ENCODE measurements at places on chromosomes 1 and 21.

DNA sequence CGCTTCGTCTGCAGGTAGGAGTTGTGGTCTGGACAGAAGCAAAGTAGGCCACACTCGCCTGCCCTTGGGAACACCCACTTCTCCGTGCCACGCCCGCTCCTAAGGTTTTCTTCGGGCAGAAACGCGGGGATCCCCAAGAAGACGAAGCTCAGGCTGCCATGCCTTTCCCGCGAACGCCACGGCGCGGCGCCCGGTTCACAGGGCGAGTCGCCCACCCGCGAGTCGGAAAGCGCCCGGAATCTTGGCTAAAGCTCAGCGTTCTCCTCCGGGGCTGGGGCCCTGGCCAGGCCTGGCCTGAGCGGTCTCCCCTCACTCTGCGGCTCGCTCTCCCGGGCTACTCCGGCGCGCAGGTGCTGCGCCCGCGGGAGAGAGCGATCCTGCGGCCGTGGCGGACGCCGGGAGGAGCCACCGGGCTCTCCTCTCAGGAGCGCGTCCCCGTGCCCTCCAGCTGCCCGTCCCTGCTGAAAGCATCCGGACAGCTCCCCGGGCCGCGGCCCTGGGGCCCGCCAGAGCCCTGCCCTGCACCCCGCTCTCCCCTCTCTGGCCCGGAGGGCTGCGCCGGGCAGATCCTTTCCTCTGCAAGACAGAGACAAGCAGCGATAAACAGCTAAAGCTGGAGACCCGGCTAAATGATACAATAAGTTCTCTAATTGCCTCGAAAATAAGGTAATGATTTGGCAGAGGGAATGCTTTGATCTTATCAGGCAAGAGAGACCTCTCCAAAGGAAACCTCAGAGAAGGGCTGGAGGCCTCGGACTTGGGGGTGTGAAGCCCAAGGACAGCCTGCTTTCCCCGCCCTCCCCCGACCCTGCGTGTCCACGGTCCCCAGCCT is 6.7 kb upstream of the WNT2B start:
- DNase-seq: no peak

GRCh38 chr1:1162597-1163537 is 10.8 kb upstream of the TTLL10 start:
- DNase-seq: no peak

GRCh38 chr21:33752260-33752659 is 110.0 kb downstream of the ITSN1 start:
- DNase-seq: no peak

DNA sequence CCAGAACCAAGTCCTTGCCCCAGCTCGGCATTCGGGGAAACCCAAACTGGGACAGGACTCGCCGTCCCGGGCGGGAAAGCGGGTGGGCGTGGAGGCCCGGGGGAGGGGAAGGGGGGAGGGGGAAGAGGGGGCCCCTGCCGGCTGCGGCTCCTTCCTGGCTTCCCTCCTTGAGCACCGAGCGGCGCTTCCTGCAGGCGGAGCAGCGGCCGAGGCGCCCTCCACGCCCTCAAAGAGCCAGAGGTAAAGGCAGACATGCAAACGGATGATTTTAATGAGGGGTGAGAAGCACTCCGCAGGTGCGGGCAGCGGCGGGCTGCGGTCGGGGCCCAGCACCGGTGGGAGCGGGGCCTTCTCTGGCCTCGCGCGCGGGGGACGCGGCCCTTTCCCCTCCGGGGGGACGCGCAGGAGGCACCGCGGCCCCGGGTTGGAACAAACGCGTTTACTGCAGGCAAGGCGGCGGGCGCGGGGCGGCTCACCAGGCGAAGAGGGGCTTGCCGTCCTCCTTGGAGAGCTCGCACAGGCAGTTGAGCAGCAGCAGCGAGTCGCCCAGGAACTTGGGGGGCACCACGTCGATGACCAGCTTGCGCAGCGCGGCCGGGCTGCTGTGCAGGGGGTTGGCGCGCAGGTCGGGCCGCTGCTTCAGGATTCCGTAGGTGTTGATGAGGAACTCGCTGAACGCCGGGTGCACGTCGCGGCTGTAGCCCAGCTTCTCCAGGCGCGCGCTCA is 5.7 kb upstream of the FTCD start:
- DNase-seq: no peak

DNA sequence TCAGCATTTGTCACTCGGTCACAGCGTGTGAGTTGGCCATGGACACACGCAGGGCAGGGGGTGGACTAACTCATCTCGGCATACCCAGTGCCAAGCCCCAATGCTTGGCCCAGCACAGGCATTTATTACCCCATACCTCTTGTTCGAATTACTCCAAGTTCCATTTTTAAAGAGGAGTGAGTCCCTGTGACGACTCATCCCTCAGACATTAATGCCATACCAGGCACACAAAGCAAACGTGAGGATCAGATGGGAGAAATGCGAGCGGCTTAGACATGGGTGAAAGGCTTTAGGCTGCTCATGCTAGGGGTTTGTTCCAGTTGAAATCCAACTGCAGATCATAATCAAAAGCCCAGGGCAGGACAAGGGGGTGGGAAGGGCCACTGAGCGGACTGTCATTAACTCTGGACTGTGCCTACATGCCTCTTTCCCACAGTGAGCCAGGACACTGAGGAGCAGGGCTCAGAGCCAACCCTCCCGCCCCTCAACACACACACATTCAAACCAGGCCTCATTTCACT is 118.5 kb upstream of the NGF start:
- no peak for DNase-seq

GRCh38 chr21:27429710-27430341 is 462.9 kb upstream of the ADAMTS5 start:
- no peak for DNase-seq

All from T-helper 1 cell (primary cell).